Astrocyte of the spinal cord (primary cell): ENCODE measurements at places on chromosomes 2 and 18.
A peak's percentile ranks its signal among the peaks of the same experiment; 100 is the strongest.

DNA sequence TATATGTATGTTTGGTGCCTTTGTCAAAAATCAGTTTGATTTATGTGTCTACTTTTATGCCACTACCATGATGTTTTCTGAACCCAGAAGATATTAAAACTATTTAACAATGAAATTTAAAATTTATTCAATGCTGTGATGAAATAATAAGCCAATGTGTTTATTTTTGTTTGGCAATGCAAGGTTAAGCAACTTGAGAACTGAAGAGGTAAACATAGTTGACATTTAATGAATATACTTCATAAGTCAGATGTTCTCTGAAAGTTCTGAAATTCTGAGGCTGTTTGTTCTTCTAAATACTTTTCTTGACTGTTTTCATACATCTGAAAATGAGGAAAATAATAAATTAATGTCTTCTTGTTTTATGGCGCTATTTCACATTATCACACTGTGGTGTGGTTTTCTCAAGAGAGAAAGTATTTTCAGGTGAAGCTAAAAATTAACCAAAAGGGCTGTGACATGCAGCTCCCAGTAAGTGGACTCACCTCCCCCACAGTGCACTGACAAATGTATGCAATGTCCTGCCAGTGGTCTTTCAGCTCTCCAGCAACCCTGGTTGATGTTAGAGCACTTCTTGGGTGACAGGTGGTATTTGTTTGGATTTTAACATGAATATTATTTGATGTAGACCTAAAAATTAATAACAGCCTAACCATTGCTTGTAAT, 863.6 kb upstream of the SALL3 start:
- DNase-seq: no peak

GRCh38 chr2:215357660-215358059, 45.8 kb downstream of the ATIC start:
- DNase-seq: peak; percentile 68

DNA sequence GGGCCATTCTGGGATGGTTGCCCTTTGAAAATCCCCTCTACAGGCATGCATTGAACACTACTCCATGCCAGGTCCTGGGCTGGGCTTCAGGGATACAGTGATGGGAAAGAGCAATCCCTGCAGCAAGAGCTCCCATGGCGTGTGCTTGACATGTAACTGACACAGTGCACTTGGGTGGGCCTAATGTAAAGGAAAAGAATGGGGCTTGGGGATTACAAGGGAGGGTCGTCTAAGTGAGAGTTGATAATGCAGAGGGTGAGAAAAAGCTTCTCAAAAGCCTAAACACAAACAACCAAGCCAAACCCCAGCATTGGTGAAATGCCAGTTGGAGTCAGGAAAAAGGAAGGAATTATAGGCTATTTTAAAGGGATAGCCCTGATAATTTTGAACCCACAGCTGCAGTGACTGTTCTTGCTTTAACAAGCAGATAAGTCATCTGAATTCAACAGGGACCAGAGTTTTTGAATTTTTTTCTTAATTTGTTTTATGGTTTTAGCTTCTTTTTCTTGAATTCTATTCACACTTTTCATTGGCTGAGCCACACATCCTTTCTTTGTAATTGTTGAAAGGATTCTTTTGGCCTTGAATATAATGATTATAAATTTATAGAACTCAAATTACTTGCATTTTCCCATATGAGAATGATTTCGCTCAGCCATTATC, 308.7 kb downstream of the LPIN1 start:
- DNase-seq: no peak

DNA sequence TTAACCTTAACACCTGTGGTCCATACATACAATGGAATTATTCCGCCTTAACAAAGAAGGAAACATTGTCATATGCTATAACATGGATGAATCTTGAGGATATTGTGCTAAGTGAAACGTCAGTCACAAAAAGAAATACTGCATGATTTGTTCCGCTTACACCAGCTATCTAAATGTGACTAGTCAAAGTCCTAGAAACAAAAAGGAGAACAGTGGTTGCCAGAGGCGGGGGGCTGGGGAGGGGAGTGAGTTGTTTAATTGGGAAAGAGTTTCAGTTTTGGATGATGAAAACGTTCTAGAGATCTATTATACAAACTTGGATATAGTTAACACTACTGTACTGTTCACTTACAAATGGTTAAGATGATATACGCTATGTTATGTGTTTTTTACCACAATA, 72.0 kb downstream of the SPRED2 start:
- no peak for DNase-seq

DNA sequence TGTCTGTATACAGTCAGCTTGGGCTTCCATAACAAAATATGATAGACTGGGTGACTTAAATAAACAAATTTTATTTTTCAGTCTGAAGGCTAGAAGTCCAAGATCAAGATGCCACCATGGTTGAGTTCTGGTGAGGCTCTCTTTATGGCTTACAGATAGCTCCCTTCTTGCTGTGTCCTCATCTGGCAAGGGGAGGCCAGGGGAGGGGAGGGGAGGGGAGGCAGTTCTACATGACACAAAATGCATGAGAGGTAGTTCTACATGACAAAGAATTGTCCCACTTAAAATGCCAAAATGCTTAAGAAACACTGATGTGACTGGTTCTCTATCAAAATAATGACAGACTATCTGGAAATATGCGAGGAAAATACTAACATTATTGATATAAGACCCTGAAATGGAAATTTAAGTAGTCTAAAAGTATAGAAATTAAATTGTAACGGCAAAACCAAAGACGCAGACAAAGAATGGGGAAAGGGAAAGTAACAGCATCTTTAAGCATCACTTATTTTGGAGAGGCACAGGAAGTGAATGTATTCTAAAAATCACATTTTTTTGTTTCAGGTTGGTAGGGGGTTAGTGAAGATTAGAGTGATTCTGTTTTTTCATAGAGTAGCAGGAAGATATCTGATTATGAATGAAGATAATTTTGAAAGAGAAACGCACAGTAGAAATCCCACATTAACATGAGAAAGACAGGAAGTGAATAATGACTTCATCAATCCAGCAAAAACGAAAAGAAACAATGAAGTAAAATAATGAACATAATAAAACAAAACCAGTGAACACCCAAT, 131.4 kb downstream of the STRN start:
- no peak for DNase-seq
